CD8-positive, alpha-beta T cell (primary cell): ENCODE measurements at places on chromosomes 7 and 10.

DNA sequence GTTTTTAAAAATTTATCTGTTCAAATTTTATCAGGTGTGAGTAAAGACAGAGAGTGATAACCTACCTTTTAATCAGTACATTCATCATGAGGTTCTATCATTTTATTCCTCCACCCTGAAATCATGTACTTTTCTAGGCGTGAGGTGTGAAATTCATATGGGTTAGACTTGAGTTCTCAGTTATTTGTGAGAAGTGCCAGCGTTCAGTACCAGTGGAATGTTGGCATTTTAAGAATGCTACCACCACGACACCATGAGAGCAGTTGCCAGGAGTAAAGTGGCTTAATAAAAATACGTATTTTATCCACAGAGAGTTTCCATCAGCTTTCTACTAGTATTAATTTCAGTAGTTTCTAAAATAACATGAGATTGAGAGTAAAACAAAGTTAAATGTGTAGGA lies 104.1 kb upstream of the FERD3L start:
- no peak for DNase-seq

- DNase-seq, result no peak
These were observed 174.6 kb upstream of the PLPP4 start for GRCh38 chr10:120282421-120282820.

DNA sequence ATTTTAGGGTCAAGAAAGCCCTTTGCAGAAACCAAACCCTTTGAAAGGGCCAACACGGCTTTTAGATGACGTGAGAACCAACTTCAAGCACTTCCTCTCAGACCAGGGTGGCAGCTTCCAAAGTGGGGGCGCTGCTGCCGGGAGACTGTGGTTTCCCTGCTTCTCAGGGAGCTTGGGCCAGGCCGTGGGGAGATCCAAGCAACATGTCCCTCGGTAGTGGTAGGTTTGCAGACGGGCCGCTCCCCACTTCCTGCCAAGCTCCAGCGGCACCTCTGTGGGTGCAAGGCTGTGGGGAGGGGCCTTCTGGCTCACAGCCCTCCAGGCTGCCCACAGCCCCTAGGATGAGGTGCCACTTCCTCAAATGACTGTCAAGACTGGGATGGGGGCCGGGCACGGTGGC lies 132.4 kb downstream of the FAM53B start:
- DNase-seq, result peak; percentile 90

- no peak for DNase-seq
These were observed 19.1 kb upstream of the OTUD1 start for GRCh38 chr10:23419655-23420329.

GRCh38 chr10:119677904-119678755 lies 26.9 kb downstream of the BAG3 start:
- no peak for DNase-seq

DNA sequence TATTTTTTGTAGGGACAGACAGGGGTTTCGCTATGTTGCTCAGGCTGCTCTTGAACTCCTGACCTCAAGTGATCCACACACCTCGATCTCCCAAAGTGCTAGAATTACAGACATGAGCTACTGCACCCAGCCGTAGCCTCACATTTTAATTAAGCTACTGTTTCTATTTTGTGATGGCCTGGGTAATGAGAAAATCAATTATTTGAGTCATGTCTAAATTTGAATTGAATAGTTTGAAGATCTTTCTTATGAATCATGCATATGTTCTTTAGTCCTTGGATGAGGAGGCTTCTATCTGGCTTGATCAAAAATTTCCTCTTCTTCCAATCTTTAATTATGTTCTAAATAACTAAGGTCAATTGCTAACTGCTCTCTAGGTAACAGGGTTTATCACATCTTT lies 175.0 kb downstream of the REEP3 start:
- no peak for DNase-seq

DNA sequence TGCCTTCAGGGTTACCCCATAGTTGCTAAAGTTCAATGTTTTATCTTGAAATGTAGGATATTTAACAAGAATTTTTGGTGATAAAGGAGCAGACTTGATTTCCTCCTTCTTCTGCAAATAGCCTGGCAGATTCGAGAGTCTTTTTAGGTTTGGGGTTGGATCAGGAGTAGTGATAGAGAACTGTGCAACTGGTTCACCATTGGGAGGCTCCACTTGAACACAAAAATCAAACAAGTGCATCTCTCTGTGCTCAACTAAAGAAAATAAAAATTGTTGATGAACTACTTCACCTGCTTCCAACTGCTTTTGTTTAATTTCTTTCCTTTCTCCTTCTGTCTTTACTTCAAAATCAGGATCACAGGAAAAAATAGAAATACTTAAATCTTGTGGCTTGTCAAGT lies 58.5 kb downstream of the MACC1 start:
- DNase-seq, result no peak

DNA sequence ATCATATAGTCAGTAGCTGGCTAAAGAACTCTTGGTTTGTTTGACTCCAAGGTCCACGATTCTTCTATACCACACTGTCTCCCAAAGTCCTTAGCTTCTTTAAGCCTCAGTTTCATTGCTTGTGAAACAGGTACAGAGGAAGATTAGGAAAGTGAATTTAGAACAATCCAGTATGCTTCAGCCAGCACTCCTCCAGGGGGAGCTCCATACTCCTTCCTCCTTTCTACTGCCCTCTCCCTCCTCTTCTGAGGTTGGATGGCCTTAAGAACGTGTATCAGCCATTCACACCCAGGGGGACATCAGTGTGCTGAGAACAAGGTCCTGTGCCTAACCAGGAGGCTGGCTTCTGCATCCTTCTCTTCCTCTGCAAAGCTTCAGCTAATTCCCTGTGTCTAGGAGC lies 54.8 kb upstream of the CALD1 start:
- no peak for DNase-seq

GRCh38 chr7:70317356-70317755 lies 719.1 kb downstream of the AUTS2 start:
- no peak for DNase-seq

DNA sequence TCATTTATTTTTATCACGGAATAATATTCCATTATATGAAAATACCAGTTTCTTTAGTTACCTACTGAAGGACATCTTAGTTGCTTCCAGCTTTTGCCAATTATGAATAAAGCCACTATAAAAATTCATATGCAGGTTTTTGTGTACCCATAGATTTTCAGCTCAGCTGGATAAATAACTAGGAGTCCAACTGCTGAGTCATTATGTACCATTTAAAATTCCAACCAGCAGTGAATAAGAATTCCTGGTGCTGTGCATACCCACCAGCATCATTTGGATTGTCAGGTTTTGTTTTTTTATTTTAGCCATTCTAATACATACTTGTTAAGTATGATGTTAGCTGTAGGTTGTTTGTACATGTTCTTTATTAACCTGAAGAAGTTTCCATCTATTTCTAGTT lies 14.5 kb downstream of the FAM24B start:
- DNase-seq, result no peak

DNA sequence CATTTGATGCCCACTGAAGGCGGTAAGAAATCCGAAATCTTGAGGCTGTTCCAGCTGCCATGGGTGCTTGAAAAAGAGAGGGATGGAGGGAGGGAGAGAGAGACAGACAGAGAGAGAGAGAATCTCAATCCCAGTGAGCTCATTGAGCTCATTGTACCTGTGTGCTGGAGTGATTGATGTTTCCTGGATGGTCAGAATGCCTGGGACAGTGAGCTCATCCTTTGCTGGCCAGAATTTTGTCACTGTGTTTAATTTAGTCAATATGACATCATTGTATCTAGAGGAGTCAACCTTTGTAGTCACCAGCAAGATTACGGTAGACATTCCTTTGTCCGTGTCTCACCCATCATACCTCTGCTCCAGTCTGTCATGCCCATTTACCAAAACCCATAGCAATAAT lies 625.4 kb upstream of the POM121L12 start:
- no peak for DNase-seq

GRCh38 chr7:3028758-3029093 lies 14.9 kb downstream of the CARD11 start:
- no peak for DNase-seq

DNA sequence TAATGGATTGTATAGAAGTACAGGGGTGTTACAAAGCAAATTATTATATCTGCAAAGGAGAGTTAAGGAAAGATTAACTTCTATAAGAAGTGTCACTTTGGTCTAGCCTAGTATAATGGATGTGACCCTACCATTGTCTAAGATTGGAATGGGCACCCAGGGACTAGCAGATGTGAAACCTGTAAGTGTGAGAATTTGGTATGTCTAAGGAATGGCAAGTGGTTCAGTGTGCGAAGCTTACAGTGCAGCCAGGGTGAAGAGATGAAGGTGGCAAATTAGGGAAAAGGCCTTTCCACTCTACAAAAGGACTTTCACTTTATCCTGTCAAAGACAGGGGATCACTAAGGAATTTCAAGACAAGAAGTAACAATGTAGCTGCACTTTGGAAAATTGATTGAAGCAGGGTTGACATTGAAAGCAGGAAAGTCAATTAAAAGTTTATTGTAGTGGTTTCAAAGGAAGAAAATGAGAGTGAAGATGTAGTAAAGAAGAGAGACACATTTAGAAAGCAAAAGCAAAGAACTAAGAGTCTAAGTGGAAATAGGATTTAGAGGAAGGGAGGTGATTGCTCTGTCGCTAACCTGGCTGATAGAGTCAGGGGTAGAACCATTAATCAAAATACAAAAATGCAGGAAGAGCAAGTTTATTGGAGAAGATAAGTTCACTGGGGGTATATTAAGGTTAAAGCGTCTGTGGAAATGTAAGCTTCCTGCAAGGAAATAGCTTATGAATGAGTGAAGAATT lies 47.4 kb downstream of the KCND2 start:
- DNase-seq, result no peak

DNA sequence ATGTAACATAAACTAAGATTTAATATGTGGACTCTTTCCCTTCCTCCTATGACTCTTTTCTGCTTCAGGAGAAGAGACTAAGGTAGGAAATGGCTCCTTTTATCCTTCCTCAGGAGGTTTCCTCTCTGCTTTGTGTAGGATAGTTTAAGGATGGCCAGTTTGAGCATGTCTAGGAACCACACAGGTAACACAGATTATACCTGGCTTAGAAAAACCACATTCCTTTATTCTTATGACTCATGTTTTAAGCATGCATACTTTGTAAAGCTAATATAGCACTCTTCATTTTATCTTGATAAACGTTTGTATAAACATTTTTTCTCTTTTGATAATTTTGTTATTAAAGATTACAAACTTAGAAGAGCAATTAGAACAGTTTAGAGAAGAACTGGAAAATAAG lies 57.8 kb downstream of the CYP51A1 start:
- no peak for DNase-seq

- DNase-seq, result no peak
These were observed 2.5 kb upstream of the RHBDD2 start for GRCh38 chr7:75876126-75876881.

DNA sequence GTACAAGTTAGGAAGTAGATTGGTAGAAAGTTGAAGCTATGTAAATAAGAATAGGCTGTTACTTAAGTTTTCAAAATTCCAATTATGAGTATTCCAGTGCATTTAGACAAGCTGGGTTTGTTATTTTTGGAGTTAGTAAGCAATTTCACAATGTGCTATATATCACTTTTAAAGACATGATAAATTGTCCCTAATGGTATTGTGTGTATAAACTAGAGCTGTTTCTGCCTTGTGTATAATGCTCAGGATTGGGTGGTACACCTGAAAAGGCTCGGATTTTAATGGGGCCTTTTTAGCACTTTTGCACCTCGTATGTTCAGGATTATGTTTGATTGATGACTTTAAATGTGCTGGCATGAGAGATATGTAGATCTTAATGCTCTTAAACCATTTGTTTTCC lies 175.8 kb downstream of the VTI1A start:
- no peak for DNase-seq

DNA sequence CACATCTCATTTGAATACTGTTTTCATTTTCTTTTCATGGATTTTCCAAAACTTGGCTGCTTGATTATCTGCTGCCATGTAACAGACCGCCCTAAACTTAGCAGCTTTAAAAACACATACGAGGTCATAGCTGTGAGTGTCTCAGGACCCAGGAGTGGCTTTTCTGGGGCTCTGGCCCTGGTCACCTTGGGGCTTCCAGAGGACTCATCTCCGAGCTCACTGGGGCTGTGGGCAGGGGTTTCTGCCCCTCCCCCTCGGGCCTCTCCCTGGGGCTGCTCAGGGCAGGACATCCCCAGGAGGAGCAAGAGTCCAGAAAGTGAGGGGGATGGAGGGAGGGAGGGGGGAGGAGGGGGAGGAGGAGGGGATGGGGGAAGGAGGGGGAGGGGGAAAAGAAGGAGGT lies 77.0 kb downstream of the NKX6-2 start:
- no peak for DNase-seq

- DNase-seq, result no peak
These were observed 70.7 kb upstream of the C1QL3 start for GRCh38 chr10:16592378-16592777.

GRCh38 chr10:13873196-13873595 lies 286.4 kb downstream of the PRPF18 start:
- no peak for DNase-seq

GRCh38 chr7:3245077-3245476 lies 56.0 kb upstream of the SDK1 start:
- no peak for DNase-seq

GRCh38 chr10:75987616-75988015 lies 556.2 kb downstream of the LRMDA start:
- no peak for DNase-seq

DNA sequence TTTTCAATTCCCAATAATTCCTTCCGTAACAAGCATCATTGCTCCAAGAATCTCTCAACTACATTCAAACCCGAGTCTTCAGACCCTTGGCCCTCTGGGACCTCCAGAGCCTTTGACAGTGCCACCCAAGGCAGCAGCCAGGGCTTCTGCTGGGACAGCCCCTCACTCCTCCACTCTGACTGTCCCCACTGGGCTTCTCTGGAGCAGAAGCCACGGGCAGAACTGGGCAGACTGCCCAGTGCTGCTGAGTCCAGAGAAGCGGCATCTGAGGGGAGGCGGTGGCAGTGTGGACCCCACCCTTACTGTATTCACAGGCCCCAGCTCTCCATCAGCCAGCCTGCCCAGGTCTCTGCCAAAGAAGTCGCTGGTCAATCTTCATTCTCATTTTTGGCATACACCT lies 8.8 kb downstream of the CYREN start:
- DNase-seq, result no peak

DNA sequence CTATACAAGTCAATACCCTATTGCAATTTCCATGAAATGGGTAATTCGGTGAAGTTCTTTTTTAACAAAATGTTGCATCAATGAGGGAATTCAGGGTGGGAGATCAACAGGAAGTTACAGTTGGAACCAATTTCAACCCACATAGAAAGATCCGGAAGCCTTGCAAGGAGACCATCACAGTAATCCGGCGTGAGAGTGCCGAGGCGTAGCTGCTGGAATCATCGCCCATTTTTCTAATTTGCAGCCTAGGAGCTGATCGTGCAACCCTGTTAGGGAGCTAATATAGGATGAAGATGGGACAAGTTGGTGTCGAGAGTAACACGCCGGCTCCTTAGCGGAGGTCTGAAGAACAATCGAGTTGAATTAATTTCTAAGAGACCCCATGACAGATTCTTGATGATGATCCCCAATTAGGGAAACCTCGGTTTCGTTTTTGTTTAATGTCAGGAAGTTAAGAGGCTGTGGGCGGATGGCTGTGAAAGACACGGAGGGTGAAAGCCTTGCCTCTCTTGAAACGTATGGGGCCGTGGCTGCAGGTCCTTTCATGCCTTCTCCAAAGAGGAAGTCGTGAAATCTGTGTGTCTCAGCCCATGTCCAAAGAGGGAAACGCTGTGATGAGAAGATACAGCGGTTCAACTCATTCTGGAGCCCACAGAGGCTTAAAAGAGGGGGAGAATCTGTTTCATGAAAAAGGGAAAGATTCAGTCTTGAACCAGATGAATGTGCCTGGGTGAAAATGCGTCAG lies 51.2 kb upstream of the CARD11 start:
- DNase-seq, result peak; percentile 45

GRCh38 chr7:121157341-121157751 lies 168.8 kb downstream of the CPED1 start:
- DNase-seq, result no peak
